ENCODE measurements at places on chromosomes 2 and 18.
A peak's percentile ranks its signal among the peaks of the same experiment; 100 is the strongest.

- no peak for DNase-seq
Measured at GRCh38 chr18:6441200-6441599, 26.5 kb upstream of the L3MBTL4 start.

GRCh38 chr2:5834501-5834900 is 142.3 kb downstream of the SOX11 start:
- DNase-seq, result no peak

DNA sequence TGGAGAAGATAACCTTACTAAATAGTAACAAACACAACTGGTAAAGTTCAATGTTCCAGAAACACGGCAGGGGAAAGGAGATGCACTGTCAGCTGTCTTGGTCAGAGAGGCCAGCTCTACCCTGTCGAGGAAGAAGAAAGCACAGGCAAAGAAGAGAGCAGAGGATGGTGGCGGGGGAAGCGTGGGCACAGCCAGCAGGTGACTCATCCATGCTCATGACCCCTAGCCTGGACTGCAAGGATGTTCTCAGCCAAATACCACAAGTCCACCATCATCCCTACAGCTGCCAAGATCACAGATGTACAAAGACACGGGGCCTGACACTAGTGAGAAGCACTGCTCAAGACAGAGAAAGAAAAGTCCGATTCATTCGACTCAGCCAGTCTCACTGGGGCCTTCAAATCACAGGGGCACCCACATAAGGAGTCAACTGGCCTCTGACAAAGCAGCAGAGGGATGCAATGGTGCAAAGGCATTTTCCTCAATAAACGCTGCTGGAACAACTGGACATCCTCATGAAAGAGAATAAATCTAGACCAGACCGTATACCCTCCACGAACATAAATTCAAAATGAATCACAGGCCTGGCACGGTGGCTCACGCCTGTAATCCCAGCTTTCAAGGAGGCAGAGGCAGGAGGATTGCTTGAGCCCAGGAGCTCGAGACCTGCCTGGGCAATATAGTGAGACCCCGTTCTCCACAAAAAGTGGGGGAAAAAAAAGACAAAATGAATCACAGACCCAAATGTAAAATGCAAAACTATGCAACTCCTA is 5.6 kb downstream of the DTYMK start:
- DNase-seq, result no peak

DNA sequence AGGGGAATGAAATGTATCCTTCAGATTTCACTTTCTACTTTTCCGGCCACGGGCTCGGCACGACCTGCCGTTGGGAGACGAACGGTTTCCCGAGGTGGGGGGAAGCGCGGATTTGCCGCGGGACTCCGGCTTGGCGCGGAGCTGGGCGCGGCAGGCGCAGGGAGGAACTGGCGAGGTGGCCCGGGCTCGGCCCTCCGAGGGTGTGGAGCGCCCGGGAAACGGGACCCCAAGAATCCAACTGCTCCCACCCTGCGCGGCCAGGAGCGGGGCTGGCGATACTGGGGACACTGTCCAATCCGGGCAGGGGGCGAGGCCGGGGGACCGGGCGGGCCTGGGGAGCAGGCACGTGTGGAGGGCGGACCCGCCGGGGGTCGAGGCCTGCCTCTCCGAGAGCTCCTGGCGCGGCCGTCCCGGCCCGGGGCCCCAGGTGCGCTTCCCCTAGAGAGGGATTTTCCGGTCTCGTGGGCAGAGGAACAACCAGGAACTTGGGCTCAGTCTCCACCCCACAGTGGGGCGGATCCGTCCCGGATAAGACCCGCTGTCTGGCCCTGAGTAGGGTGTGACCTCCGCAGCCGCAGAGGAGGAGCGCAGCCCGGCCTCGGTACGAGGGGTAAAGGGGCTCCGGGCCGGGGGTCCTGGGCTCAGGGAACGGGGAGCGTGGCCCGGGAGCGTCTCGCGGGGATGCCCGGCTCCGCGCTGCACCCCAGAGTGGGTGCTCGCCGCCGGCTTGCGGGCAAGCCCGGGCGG is at the start of gene ANXA4:
Gene ANXA4, plus strand, starts transcription at position 560 of the 747 bp plus-strand sequence. CDS start 39,432 bp downstream, outside the sequence.
- no peak for DNase-seq

DNA sequence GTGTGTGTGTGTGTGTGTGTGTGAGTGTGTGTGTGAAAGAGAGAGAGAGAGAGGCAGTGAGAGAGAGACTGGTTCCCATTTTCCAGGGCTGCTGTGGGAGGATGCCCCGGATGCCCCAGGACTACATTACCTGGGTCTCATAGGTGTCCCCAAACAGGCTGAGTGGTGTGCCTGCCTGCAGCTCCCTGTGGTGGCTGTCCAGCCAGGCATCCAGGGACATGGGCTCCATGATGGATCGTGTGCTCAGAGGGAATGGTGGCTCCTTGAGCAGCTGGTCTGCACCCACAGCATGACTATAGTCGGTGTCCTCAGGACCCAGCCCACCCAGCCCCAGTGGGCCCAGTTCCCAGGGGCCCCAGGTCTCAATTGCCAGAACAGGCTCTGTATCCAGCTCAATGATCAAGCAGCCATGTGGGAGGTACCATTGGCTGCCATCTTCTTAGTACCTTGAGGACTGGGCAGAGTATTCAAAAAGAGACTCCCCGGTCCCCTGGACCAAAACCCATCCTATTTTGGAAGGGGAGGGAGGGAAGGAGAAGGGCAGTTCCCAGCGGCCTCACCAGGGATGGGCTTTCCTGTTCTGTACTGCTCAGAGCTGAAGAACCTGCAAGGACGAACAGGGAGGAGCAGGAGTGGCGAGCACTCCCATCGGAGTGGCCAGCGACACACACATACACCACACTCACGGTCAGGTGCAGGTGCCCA is 5.8 kb upstream of the OXER1 start:
- DNase-seq, result no peak

GRCh38 chr2:44535376-44535775 is 173.6 kb downstream of the CAMKMT start:
- no peak for DNase-seq

DNA sequence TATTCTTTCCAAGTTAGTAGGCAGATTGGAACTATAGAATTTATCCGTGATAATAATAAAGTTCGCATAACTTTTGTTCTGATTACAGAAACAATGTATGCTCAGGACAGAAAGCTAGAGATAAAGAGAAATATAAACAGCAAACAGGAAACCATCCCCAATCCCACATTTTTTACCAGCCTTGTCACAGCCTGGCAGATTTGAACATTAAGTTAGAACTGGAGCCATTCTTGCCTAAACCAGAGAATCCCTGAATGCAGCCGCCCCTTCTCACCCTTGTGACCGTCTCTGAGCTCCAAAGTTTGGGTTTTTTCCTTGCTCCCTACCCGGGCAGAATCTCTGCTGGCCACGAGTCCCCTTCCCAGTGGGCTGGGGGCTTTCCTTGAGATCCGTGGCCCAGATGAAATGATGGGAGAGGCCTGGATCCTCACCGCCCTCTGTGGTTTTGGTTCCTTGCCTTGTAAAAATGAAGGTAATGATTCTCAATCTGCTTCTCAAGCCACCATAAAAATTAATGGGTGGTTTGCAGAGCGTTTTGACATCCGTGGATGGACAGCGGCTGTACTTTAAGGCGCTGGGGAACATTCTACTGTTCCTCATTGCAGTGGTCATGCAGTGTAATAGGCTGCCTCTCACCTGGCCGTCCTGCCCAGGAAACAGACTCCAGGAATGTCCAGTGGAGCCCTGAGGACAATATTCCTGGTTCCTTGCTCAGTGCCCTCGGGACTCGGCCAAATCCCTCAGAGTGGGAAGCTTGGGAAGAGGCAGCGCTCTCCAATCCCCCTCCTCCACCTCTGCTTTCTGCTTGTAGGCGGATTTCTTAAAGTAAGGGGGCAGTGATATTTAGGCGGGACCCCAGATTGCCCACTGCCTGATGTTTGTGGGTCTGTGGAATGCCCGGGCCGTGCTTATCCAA is 1.6 kb downstream of the SH3BP4 start:
- DNase-seq, result no peak

- no peak for DNase-seq
Measured at GRCh38 chr2:230687498-230687897, 25.1 kb upstream of the CAB39 start.

- DNase-seq, result no peak
Measured at GRCh38 chr2:152861349-152861942, 143.0 kb downstream of the ARL6IP6 start.

- DNase-seq, result no peak
Measured at GRCh38 chr2:232563580-232563979, 13.1 kb downstream of the EIF4E2 start.

GRCh38 chr2:160940271-160940670 is 220.0 kb upstream of the TANK start:
- DNase-seq, result no peak

- no peak for DNase-seq
Measured at GRCh38 chr2:206423147-206423546, 20.2 kb upstream of the ADAM23 start.

DNA sequence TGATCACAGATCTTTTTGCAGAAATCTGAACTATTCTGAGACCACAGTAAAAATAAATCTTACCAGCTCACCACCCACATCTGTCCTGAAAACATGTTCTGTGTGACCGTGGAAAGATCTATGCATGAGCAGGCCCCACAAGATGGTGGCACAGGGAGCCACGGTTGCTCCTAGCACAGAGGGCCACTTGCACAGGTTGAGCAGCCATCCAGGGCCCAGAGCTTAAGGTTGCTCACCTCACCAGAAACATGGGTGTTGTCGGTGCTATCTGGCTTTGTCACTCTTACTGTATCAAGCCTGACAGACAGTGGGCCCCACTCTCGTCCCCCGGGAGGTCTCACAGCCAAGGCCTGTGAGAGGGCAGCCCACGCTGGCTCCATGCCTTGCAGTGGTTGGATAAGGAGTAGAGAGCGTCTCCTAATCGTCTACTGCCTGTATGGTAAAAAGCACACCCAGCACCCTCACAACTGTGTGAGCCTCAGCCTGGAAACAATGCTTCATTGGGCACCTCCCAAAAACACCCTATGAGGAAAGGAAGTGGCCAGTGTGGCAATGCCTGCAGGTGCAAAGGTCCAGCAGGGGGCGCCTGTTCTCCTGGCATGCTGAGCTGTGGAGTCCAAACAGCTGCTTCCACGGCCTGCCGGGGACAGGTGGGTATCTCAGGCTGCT is 19.6 kb downstream of the TUBB6 start:
- DNase-seq, result peak; percentile 27

Data from NCI-H524 treated with DMSO at 0.1 percent for 48 hours (cell line).